ENCODE measurements at places on chromosomes 7 and 10.

GRCh38 chr7:52831321-52831720 is 204.1 kb upstream of the POM121L12 start:
- no peak for DNase-seq

GRCh38 chr7:113209449-113210203 is 91.3 kb upstream of the SMIM30 start:
- no peak for DNase-seq

GRCh38 chr10:88184543-88185297 is 321.3 kb downstream of the PTEN start:
- DNase-seq, result no peak

- no peak for DNase-seq
Observed at GRCh38 chr7:15315678-15316077, 246.1 kb downstream of the AGMO start.

DNA sequence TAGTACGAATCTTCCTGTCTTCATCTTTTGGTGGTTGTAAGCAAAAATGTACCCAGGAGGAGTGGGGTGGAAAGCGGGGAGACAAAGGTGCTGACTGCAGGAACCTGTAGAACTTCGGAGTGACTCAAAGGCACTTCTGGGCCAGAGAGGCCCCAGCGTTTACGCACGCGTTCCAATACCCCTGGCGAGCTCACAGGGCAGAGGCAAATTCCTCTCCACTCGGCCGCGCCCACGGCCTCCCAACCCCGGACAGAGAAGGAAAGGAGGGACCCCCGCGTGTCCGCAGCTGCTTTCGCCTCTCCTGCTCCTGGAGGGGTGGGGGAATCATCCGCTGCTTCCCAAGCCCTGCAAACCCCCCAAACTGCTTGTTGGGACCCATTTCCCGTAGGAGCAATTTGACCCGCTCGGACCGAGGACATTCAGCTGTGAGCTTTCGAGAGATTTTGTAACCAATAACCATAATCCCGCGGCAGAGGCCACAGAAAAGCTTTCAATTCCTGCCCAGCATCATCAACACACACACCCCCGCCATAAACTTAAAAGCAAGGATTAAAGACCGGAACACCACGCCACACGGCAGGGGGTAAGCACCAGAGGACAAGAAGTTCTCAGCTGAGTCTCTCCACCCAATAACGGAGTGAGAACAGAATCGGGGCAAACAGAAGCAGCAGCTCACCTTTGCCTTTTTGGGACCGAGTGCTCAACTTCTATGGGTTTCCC is 2.3 kb downstream of the IGF2BP3 start:
- no peak for DNase-seq

DNA sequence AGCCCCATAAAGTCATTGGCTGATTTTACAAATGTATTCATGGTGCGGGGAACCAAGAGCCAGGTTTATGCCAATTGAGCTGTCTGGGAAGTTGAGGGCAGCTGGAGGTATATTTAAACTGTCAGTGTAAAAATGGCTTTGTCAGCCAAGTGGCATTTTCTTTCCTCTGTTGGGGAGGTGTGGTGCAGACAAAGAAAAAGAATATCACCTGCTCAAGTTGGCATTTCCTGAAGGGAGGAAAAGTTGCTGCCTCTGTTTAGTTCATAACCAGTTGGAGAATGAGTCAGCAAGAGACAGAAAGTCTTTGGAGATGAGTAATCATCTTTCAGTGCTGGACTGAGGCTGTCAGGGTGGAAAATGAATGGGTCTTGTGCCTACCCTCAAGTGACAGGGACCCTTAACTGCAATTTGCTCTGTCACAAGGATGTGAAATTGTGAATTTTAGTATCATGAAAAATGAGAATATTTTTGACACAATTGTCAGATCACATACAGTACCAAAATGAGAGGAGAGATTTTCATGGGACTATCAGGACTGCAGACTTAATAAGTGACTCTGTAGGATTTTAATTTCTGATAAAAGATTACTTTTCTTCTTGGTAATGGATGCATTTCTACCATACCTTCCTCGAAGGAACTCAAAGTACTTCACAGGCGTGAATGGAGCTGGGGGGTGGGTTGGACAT is 137.3 kb downstream of the ANLN start:
- DNase-seq, result no peak

GRCh38 chr10:59285073-59285472 is 77.3 kb downstream of the FAM13C start:
- no peak for DNase-seq

Measured in NCI-H1694 (cell line).